Hindlimb muscle (tissue), 1 donor: ENCODE measurements at places on chromosomes 6 and 20.

- DNase-seq = no peak
Measured at GRCh38 chr6:151128763-151129370, 110.9 kb upstream of the AKAP12 start.

DNA sequence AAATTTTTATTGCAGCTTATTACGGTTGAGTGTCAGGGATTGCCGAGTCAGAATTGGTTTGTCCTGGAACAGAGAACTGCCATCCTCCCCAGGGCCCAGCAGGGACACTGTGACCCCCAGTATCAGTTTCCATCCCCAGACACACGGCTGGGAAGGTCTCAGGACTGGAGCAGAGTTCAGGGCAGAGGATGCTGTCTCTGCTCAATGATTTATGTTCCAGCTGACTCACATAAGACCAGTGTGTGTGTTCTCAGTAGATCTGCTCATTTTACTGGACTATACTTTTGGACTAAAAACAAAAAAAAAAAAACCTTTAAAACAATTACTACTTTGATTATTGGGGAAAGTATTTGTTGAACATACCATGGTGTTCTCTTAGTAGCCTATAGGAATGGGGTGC is 44.2 kb downstream of the FNDC1 start:
- DNase-seq = no peak

- no peak for DNase-seq
Measured at GRCh38 chr6:135990439-135990838, 138.9 kb downstream of the PDE7B start.

- peak; percentile 9 for DNase-seq
Measured at GRCh38 chr20:33291830-33292355, 8.9 kb downstream of the BPIFB1 start.

- peak; percentile 23 for DNase-seq
Measured at GRCh38 chr6:118705544-118706491, 54.4 kb upstream of the CEP85L start.

GRCh38 chr20:17943343-17943742 is 25.3 kb downstream of the SNX5 start:
- no peak for DNase-seq

DNA sequence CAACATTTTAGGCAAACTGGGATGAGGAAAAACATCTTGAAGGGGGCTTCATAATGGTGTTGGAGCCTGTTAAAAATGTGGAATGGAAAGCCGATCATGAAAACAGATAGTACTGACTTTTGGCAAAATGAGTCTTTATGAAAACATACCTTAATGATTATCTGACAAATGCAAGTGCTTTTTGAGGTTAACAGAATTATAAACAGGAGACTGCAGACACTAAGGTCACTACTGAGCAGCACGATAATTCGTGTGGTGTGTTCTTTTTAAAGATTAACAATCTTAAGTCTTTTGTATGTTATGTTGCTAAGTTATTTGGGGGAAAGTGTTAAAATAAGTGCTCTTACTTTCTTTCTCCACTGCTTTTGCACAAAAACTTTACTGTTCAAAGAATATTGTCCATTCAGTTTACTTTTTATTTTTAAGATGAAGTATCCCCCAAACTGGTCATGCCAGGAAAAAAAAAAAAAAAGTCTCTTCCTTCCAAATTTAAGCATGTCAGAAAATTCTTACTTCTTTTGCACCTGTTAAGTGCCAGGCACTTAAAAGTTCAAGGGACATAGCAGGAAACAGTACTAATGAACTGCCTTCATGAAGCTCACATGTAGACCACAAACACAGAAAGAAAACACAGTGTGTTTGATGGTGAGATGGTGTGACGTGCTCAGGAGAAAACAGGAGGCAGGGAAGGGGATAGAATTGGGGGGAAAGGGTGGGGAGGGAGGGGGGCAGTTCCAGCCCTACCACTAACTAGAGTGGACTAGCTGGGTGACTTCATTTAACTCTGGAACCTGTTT is 73.2 kb downstream of the CDYL start:
- no peak for DNase-seq

- peak; percentile 69 for DNase-seq
Measured at GRCh38 chr6:41427642-41428335, 92.4 kb downstream of the NCR2 start.

GRCh38 chr6:149324428-149324827 is 6.9 kb downstream of the TAB2 start:
- no peak for DNase-seq

DNA sequence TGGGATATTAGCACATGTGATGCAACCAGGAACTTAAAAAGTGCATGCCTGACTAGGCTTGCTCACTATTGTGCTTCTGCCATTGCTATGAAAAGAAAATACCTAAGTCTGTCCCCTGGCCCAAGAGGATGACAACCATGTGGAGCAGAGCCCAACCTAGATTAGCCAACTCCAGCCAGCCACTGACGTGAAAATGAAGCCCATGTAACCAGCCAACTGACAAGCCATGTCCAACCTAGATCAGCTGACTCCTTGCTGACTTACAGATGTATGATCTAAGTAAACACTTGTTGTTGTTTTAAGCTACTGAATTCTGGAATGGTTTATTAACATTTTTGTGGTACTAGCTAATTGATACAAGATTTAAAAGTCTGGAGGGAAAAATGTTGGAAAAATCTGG is 47.5 kb downstream of the PIGU start:
- no peak for DNase-seq

GRCh38 chr20:54549658-54550326 is 74.4 kb downstream of the DOK5 start:
- peak; percentile 11 for DNase-seq

GRCh38 chr6:117393045-117393444 is 32.7 kb downstream of the ROS1 start:
- DNase-seq = no peak

DNA sequence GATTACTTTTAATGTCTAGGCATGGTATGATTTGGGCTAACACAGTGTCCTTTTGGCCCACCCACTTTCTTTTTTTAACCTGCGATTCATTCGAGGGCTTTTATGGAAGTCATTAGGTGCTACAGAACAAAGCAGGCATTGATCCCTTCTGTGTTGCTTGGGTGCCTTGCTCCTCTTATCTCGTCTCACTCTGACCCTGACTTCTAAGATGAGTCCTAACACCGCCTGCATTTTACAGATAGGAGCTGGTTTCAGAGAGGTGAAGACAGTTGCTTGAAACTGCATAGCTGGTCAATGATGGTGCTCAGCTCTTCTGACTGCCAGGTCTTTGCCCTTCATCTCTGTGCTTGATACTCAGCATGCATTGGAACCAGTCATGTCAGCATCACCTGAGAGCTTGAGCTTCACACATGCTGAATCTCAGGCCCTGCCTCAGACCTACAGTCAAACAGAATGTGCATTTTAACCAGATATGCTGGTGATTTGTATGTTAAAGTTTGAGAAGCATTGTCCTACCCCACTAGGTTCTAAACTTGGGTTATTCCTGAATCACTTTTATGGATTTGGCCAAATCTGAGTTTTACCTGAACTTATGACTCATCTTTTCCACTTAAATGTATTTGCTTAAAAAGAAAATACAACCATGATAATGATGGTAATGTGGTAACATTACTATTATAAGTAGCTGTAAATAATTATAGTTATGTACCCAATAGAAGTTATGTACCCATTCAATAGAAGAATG is 142.3 kb downstream of the PLCB4 start:
- no peak for DNase-seq

- DNase-seq = no peak
Measured at GRCh38 chr20:46303176-46303956, 4.9 kb downstream of the CDH22 start.

- no peak for DNase-seq
Measured at GRCh38 chr6:91708534-91708933, 1121.7 kb upstream of the MAP3K7 start.

GRCh38 chr6:40986364-40986763 is 52.7 kb downstream of the UNC5CL start:
- no peak for DNase-seq

- DNase-seq = no peak
Measured at GRCh38 chr6:24492475-24492874, 2.3 kb upstream of the ALDH5A1 start.

GRCh38 chr6:158812611-158813010 is 6.6 kb downstream of the EZR start:
- DNase-seq = no peak

GRCh38 chr6:42498473-42499128 is 46.9 kb upstream of the TRERF1 start:
- DNase-seq = no peak

DNA sequence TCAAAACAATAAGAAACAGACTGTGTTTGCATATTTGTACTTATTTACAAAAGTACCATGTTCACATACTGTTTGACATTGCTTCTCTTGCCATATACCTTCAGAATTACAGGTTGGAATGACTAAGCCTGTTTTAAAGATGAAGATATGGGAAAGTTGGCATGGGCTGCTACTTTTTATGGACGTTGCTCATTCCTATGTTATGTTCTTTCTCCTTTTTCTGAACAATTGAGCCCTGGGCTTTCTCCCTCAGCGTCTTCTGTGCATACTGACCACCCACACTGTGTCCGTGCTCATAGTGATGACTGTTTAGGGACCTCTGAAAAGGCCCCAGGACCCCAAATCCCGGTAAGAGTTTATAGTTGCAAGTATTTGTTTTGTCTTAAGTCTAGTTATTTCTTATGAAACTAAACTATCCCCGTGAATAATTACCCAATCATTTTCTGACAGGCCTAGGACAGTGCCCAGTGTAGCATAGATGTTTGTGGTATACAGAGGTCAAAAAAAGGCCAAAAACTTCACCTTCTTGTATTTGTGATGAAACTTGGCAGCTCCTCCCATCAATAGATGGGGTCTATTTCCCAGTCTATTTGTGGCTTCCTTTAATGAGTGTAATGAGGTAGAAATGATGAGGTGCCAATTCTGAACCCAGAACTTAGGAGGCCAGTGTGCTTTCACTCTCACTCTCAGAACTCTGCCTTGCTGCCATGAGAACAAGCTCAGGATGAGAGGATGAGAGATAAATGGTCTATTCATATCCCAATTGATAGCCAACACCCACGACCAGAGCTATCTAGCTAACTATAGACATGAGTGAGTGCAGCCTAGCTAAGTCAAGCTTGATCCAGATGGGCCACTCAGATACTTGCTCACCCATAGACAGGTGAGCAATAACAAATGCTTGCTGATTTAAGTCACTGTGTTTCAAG is 40.9 kb downstream of the GSTA4 start:
- DNase-seq = no peak

DNA sequence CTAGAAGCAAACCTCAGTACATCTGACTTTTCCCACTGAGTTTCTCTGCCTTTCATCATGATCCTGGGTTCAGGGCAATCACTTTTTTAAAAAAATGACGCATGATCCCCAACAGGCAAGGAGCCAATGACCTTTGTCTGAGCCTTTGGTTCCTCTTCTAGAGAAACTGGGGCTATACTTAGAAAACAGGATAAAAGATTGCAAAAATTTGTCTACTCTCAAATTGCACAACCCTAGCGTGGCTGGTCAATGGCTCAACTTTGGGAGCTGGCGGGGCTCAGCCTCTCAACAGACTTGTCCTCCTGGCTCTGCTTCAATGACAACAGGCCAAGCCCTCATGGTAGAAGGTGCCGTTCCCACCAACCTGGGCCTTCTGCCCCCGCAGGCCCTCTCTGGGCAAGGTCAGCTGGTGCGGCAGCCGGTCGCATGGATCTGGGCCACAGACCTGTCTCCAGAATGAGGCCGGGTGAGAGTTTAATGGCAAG is 48.7 kb downstream of the PDYN start:
- DNase-seq = peak; percentile 23

DNA sequence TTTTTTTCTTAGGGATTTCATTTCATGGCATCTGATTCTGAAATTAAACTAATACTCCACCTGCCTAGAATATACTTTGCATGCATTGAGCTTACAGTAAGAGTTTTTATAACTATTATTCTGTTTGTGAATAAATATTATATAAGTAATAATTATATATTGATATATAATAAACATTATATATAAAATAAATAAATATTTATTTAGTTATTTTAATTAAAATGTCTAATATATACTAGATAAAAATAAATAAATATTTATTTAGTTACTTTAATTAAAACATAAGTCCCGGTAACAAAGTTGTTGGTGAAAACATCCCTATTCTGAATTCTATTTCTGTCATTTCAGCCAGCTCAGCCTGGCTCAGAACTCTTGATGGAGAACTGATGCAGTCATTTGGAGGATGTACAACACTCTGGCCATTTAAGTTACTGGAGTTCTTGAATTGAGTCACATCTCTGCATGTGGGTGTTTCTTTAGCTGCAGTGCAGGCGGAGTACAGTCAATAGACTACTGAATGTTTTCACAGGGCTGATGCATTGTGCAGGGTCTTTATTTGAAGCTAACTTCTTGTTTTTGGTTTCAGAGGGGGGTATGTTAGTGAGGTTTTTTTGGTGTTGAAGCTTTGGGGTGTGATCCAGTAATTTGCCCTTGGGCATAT is 508.9 kb upstream of the ADGRB3 start:
- no peak for DNase-seq

GRCh38 chr20:14707865-14708596 is 370.6 kb upstream of the FLRT3 start:
- no peak for DNase-seq

DNA sequence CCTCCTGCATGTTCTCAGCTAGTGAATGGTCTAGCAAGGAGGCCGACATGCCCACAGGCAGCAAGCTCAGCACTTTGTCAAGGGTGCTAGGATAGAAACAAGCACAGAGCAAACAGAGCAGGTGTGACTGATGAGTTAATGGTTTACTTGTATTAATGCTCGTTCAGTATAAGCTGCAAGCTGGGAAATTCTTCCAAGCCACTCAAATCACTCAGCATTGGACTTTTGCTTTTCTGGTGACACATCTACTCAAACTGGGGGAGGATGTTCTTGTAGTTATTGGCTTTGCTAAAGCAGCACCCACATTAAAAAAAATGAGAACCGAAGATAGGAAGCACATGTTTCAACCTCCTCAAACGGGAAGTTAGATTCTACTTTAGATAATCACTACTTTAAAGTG is 43.1 kb upstream of the NEDD9 start:
- DNase-seq = no peak

- DNase-seq = no peak
Measured at GRCh38 chr20:35238735-35239134, 12.2 kb downstream of the MMP24 start.

DNA sequence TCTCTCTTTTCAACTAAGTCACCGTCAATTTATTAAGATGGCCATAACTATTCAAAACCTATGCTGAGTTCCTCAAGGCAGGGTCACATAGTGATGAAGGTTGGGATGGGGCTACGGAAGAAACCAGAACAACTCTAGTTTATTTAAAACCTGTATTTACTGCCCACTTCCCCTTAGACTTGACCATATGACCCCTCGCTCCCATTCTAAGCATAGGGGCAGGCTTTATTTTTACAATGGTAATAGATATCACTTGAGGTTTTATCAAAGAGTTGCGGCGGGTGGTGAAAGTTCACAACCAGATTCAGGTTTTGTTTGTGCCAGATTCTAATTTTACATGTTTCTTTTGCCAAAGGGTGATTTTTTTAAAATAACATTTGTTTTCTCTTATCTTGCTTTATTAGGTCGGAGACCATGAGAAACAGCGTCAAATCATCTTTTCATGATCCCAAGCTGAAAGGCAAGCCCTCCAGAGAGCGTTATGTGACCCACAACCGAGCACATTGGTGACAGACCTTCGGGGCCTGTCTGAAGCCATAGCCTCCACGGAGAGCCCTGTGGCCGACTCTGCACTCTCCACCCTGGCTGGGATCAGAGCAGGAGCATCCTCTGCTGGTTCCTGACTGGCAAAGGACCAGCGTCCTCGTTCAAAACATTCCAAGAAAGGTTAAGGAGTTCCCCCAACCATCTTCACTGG is 5.5 kb downstream of the EDN1 start:
- DNase-seq = no peak
